ENCODE measurements at places on chromosomes 12 and 14.

- no peak overlapping the region for H3K4me3 ChIP-seq
- no peaks in the 10 kb centered on the region for H3K27me3 ChIP-seq
- peaks cover 8% of the 10 kb centered on the region for H3K36me3 ChIP-seq
- H3K4me1 ChIP-seq: peaks cover 41% of the 10 kb centered on the region
- DNase-seq: no peak
These were observed 2.6 kb upstream of the C12orf76 start for GRCh38 chr12:110050927-110051326.

- no peak for DNase-seq
- H3K36me3 ChIP-seq: no peaks in the 10 kb centered on the region
- H3K27ac ChIP-seq: no peak overlapping the region
- no peak overlapping the region for H3K4me3 ChIP-seq
- no peaks in the 10 kb centered on the region for H3K4me1 ChIP-seq
These were observed 11.3 kb downstream of the RAB15 start for GRCh38 chr14:64960762-64961276.

DNA sequence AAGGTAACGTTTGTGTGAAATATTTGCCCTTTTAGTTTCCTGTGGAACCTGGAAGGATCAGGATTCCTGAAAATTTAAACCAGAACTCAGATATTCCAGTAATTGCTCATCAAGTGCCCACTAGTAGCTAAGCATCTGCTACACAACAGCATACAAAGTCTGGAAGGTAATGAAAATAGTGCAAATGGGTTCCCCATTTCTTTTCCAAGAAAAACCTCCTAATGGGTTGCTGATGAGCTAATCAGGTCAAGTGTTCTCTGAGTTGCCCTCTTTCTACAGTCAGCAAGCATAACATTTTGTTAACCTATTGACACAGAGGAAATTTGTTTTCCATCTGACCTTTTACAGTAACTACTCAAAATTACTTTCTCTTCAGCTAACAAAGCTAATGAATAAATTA, 83.6 kb upstream of the PMCH start:
- no peaks in the 10 kb centered on the region for H3K36me3 ChIP-seq
- no peaks in the 10 kb centered on the region for H3K4me1 ChIP-seq
- no peak overlapping the region for H3K27ac ChIP-seq

DNA sequence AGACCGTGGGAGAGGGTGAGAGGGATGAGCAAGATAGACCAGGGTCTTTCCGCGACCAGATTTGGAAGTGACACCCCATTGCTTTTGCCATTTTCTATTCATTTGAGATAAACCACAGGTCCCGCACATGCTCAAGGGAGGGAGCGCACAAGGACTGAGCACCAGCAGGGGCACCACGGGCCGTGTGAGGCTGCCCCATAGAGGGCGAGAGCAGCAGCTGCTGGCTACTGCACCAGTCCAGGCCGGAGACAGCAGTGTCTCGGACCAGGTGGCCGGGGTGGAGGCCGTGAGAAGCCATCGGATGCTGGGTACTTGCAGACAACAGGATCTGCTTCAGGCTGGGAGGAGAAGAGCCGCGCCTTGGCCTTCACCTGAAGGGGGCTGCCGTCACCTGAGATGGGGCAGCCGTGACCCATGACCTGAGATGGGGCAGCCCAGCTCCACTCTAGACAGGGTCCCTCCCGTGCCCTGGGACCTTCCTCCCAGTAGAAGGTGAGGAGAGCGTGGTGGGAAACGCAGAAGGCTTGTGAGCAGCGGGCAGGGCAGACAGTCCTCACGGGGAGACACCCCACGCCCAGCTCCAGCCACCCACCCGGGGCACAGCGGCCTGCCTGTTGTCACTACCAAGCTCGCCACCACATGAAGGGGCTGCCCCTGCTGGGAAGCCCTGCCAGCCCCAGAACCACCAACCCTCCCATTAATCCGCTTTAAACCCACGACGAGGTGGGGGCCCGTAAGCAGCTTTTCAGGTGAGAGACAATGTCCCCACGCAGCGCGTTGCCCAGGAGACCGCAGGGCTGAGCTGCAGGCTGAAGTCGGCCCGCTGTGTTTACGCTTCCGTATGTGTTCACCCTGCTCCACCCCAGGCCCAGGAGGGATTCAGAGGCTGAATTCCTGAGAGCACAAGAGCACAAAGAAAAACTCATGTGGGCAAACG, 61.7 kb upstream of the FBRSL1 start:
- H3K36me3 ChIP-seq: no peaks in the 10 kb centered on the region
- H3K27ac ChIP-seq: no peak overlapping the region
- H3K4me3 ChIP-seq: no peak overlapping the region
- H3K27me3 ChIP-seq: no peaks in the 10 kb centered on the region
- no peak for DNase-seq

GRCh38 chr12:32906399-32907165, 10.0 kb upstream of the PKP2 start:
- H3K27me3 ChIP-seq: peaks cover 12% of the 10 kb centered on the region
- no peak overlapping the region for H3K27ac ChIP-seq
- no peaks in the 10 kb centered on the region for H3K36me3 ChIP-seq

- DNase-seq: no peak
- peaks cover 3% of the 10 kb centered on the region for H3K36me3 ChIP-seq
- peaks cover 21% of the 10 kb centered on the region for H3K4me1 ChIP-seq
- H3K4me3 ChIP-seq: no peak overlapping the region
- no peak overlapping the region for H3K27ac ChIP-seq
These were observed 9.8 kb upstream of the PARP11 start for GRCh38 chr12:3882896-3883564.

- H3K36me3 ChIP-seq: no peaks in the 10 kb centered on the region
- peaks cover 6% of the 10 kb centered on the region for H3K27me3 ChIP-seq
- H3K4me1 ChIP-seq: peaks cover 3% of the 10 kb centered on the region
- H3K4me3 ChIP-seq: no peak overlapping the region
- no peak for DNase-seq
These were observed 194.5 kb downstream of the DPF3 start for GRCh38 chr14:72699443-72699842.

DNA sequence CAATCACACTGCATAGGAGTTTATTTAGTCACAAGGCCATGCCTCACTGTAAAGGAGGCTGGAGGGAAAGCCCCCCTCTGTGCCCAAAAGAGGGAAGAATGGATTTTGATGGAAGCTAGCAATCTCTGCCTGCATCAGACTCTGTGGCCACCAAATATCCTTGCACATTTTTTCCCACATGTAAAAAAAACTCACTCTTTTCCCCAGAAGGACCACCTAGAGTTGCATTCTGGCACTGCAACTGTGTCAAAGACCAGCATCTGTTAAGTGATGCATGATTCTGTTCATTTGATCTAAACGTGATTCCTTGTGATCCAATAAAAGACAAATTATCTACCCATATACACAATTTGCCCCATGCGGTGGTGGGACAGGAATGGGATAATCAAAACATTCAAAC, 8.0 kb downstream of the RHOJ start:
- H3K27ac ChIP-seq: no peak overlapping the region
- peaks cover 3% of the 10 kb centered on the region for H3K27me3 ChIP-seq
- no peaks in the 10 kb centered on the region for H3K4me1 ChIP-seq
- H3K36me3 ChIP-seq: no peaks in the 10 kb centered on the region
- H3K4me3 ChIP-seq: no peak overlapping the region

GRCh38 chr14:31080484-31080883, 54.3 kb upstream of the STRN3 start:
- H3K36me3 ChIP-seq: no peaks in the 10 kb centered on the region
- H3K27ac ChIP-seq: no peak overlapping the region
- no peak for DNase-seq
- no peaks in the 10 kb centered on the region for H3K27me3 ChIP-seq
- no peak overlapping the region for H3K4me3 ChIP-seq

DNA sequence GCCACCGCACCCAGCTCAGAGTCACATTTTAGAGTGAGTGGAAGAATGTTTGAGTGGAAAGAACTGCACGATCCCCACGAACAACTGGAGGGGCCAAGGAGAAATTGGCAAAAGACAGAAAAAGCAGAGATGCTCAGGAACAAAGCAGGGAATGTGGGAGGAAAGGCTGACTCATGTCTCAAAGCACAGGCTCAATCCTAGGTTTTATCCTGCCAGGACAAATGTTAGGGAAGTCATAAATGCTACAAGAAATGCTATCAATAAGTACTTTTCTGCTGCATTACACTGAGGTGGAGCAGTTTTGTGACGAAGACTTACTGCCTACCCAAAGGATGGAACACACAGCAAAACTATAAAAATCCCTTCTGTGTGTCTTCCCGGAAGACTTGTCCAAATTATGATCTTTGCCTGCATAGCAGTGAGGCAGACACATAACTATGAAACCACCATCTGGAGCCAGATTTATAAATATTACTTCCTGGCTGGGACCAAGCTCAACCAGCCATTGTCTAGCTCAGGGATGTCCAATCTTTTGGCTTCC, 26.7 kb downstream of the NIN start:
- no peaks in the 10 kb centered on the region for H3K4me1 ChIP-seq
- no peak overlapping the region for H3K4me3 ChIP-seq
- no peak overlapping the region for H3K27ac ChIP-seq

DNA sequence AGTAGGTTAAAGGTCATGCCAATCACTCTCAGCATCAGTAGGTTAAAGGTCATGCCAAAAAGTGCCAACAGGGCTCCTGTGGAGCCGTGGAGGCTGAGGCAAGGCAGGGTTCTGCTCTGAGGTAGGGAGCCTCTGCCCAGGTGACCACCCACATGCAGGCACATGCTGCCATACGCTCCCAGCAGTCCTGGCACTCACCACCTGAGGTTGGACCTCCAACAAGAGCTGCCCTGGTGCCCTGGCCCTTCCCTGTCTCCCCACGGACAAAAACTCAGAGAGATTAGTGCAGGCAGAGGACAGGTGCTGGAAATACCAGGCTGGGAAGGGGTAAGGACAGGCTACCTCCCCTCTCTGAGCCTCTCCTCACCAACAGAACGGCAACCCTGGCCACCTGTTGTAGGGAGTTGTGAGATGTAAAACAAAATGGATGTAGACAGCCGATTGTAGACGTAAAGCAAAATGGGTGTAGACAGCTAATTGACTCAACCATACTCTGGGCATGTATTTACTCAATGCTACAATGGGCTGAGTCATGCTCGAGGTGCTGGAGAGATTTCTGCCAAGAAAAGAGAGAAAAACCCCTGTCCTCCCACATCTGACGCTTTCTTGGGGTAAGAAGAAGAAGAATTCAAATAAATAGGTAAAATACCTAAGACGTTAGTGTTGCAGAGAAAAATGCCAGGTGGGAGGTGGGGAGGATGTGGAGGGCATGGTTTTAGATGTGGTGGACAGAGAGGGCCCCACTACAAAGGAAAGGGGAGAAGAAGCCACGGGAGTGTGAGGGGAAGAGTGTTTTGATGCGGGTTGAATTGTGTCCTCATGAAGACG, 32.4 kb downstream of the LTBP2 start:
- H3K36me3 ChIP-seq: no peaks in the 10 kb centered on the region
- H3K4me3 ChIP-seq: no peak overlapping the region
- H3K27ac ChIP-seq: no peak overlapping the region
- no peak for DNase-seq
- H3K4me1 ChIP-seq: peaks cover 9% of the 10 kb centered on the region
- H3K27me3 ChIP-seq: peaks cover 4% of the 10 kb centered on the region

GRCh38 chr12:65828711-65829339, 4.5 kb downstream of the HMGA2 start:
- H3K4me1 ChIP-seq: peaks cover 7% of the 10 kb centered on the region
- no peak overlapping the region for H3K4me3 ChIP-seq
- peaks cover 72% of the 10 kb centered on the region for H3K27me3 ChIP-seq
- H3K27ac ChIP-seq: no peak overlapping the region

GRCh38 chr12:92539976-92540781, 162.6 kb upstream of the PLEKHG7 start:
- peak overlapping the region; percentile 97 for H3K27ac ChIP-seq
- peaks cover 22% of the 10 kb centered on the region for H3K36me3 ChIP-seq
- peaks cover 66% of the 10 kb centered on the region for H3K4me1 ChIP-seq
- DNase-seq: peak; percentile 31

DNA sequence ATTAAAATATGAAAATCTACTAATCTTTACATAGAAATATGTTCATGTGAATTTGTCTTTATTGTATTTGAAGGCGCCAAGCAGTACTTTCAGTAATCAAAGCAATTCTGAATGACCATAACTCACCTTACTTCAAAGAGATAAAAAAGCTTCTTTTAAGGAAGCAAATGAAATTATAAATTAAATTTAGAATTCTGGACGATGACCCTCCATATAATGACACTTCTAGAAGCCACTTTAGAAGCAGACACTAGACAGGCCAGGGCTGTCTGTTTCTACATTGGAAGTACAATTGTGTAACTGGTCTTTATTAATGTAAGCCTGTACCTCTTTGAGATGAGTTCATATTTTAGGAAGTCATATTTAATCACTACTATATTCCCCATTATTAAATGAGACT, 222.9 kb downstream of the CNTN1 start:
- H3K27me3 ChIP-seq: no peaks in the 10 kb centered on the region
- H3K4me1 ChIP-seq: no peaks in the 10 kb centered on the region
- H3K36me3 ChIP-seq: no peaks in the 10 kb centered on the region
- DNase-seq: no peak

GRCh38 chr12:108419949-108420348, 80.8 kb upstream of the CMKLR1 start:
- no peak overlapping the region for H3K27ac ChIP-seq
- no peak for DNase-seq
- H3K27me3 ChIP-seq: no peaks in the 10 kb centered on the region
- no peaks in the 10 kb centered on the region for H3K36me3 ChIP-seq

DNA sequence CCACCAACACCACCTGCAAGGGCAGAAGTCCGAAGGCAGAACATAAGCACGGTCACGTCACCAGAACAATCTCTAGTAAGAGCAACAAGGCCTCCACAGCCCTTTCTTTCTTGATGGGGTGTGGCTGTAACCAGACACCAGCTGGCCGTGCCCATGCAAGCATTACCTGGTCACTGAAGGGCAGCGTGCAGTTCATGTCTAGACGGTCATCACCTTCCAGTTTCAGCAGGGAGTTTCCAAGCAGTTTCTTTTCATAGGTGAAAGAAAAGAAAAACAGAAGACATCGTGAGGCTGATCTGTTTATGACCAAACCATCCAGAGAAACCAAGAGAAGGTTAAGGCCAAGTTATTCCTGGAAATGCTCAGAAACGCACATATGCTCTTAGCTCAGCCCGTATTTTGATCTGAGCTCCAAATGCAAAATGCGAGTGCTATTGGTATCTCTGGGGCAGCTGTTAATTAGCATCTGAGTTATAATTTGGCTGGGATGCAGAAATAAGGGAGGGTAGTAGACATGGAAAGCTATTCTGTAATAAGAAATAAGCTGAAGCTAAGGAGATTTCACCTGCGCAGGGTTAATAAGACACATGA, 42.5 kb downstream of the PRKAB1 start:
- H3K27ac ChIP-seq: no peak overlapping the region
- no peaks in the 10 kb centered on the region for H3K27me3 ChIP-seq
- no peaks in the 10 kb centered on the region for H3K4me1 ChIP-seq
- DNase-seq: no peak
- H3K36me3 ChIP-seq: peaks cover 68% of the 10 kb centered on the region
- H3K4me3 ChIP-seq: no peak overlapping the region

All from T-helper 2 cell treated with Interferon-gamma antibody and Interleukin-4, amounts not matched to agents 5 μg/mL and 100 μg/mL, for 36 hours (primary cell).